ENCODE measurements at places on chromosomes 16 and 17. TPM values are rescaled to one million over a fixed set of nuclear protein-coding genes. Genes with fewer than 3 reads are reported as not detected.
A peak's percentile ranks its signal among the peaks of the same experiment; 100 is the strongest.

DNA sequence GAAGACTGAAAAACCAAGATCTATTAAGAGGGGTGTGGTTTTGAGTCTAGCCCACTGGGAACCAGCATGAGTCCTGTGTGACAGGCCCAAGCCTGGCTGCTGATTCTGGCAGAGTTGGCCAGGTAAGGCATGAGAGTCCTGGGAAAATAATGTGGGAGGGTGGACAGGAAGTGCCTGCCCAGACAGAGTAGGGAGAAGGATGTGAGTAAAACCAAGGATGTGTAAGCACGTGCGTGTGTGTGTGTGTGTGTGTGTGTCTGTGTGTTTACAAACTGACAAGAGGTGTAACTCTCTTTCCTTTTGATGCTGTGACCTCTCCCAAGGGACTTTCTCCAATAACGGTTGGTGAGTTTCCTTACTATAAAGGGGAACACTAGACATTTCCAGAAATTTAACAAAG is 15.6 kb upstream of the TEX2 start:
- H3K27me3 ChIP-seq, result no peaks in the 10 kb centered on the region
- peaks cover 6% of the 10 kb centered on the region for H3K4me1 ChIP-seq
- H3K36me3 ChIP-seq, result no peaks in the 10 kb centered on the region
- H3K4me3 ChIP-seq, result no peak overlapping the region
- no peak for DNase-seq

GRCh38 chr17:77107506-77108433 is 33.0 kb upstream of the SEC14L1 start:
- H3K36me3 ChIP-seq, result peaks cover 1% of the 10 kb centered on the region
- peaks cover 48% of the 10 kb centered on the region for H3K4me1 ChIP-seq
- H3K4me3 ChIP-seq, result peak overlapping the region; percentile 20
- H3K27me3 ChIP-seq, result no peaks in the 10 kb centered on the region
- DNase-seq, result peak; percentile 53
- H3K27ac ChIP-seq, result peak overlapping the region; percentile 52

DNA sequence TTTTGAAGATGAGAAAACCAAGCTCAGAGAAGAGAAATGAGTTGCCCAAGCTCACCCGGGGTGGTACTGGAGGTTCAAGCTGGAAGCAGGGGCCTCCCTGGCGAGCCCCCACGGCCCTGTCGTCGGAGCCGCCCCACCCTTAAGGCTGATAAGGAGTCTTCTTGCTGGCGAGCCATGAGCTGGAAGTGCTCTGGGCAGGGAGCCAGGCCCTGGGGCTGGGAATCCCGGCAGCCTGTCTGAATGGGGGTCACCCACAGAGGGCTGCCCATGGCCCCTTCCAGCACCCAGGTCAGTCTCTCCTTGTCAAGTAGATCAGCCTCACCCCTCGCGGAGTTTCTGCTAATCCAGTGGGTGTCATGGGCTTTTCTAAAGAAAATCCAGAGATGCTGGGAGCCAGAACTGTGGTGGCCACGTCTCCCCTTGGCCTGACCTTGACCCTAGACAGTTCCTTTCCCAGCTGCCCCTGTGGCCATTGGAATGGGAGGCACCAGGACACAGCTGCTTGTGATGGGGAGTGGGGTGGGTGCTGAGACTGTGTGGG is 1.2 kb upstream of the P2RX1 start:
- no peak overlapping the region for H3K4me3 ChIP-seq
- H3K27ac ChIP-seq, result peak overlapping the region; percentile 82
- no peak for DNase-seq
- no peaks in the 10 kb centered on the region for H3K27me3 ChIP-seq
- peaks cover 51% of the 10 kb centered on the region for H3K4me1 ChIP-seq

- DNase-seq, result no peak
- H3K27me3 ChIP-seq, result no peaks in the 10 kb centered on the region
- no peak overlapping the region for H3K4me3 ChIP-seq
These were observed 4.3 kb downstream of the GID4 start for GRCh38 chr17:18043491-18043890.

GRCh38 chr16:68490829-68491575 is 42.7 kb upstream of the SMPD3 start:
- peaks cover 8% of the 10 kb centered on the region for H3K27me3 ChIP-seq
- no peak overlapping the region for H3K4me3 ChIP-seq
- no peak for DNase-seq
- no peak overlapping the region for H3K27ac ChIP-seq

DNA sequence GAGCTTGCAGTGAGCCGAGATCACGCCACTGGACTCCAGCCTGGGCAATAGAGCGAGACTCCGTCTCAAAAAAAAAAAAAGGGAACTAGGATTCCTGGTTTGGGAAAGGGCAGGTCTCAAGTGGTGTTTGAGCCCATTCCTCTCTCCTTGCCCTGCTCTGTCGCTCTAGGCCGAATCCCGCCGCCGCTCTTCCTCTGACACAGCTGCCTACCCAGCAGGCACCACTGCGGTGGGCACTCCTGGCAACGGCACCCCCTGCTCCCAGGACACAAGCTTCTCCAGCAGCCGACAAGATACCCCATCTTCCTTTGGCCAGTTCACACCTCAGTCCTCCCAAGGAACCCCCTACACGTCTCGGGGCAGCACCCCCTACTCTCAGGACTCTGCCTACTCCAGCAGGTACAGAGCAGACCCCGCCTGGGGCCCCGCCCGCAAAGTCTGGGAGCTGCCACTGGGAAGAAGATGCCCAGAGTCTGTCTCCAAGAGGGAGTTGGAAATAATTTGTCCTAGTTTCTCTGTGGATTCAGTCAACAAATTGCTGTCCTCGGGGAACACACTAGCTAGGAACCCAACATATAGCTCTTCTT is 6.5 kb downstream of the SETD1A start:
- no peak overlapping the region for H3K27ac ChIP-seq
- DNase-seq, result no peak
- H3K4me3 ChIP-seq, result no peak overlapping the region

DNA sequence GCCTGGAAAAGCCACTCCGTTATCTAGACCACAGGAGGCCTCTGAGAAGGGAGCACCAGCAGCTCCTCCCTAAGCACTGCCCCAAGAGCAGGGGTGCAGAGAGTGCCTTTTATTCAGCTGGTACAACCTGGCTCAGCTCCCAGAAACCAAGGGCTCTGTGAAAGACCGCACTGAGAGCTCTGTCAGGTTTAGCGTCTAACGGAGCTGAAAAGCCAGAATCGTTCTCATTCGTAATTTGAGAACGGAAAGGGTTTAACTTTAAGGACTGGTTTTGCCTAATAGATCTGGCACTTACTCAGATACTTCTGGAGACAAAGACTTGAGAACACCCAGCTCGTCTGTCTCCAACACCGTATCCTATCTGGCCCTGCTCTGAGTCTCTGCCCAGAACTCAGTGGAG is 13.5 kb downstream of the MPG start:
- H3K4me1 ChIP-seq, result peaks cover 2% of the 10 kb centered on the region
- H3K4me3 ChIP-seq, result no peak overlapping the region
- DNase-seq, result no peak
- H3K27me3 ChIP-seq, result no peaks in the 10 kb centered on the region
- H3K36me3 ChIP-seq, result peaks cover 12% of the 10 kb centered on the region
- H3K27ac ChIP-seq, result no peak overlapping the region

GRCh38 chr16:56986361-56986760 is 3.0 kb upstream of the NLRC5 start:
- DNase-seq, result no peak
- H3K36me3 ChIP-seq, result peaks cover 81% of the 10 kb centered on the region
- peak overlapping the region; percentile 100 for H3K4me3 ChIP-seq
- peak overlapping the region; percentile 99 for H3K27ac ChIP-seq

DNA sequence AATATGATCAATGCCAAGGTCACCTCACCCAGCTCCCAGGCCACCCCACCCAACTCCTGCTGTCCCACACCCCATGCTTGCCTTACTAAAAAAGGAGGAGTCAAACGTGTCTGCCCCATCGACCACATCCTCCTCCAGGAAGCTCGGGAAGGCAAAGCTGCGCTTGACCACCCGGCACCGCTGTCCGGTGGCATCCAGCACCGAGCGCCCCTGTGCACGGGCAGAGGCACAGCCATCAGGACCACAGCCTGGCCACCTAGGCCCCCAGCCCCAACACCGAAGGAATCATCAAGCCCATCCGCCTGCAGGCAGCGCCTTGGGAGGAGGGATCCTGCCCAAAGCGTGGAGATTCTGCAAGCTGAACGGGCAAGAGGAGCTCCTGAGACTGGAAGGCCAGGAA is 10.2 kb downstream of the AANAT start:
- no peak overlapping the region for H3K4me3 ChIP-seq
- H3K27ac ChIP-seq, result no peak overlapping the region
- H3K36me3 ChIP-seq, result peaks cover 40% of the 10 kb centered on the region
- DNase-seq, result no peak
- H3K4me1 ChIP-seq, result peaks cover 20% of the 10 kb centered on the region

DNA sequence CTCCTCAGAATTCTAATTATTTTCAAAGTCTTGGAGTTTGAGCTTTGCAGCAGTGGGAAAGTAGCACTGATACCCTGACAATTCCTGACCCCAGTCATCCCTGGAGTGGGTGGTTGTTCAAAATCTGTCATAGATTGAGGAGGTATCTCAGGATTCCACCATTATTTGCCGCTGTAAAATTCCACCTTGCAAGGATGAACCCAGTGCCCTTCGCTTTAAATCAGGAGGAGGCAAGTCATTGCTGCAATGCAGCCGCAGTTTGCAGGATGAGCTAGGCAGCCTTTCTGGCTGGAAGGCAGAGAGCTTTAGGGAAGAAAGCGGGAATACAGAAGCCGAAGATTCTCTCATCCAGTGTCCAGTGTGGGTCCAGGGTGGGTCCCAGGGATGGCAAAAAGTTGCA is 296.9 kb downstream of the RBFOX1 start:
- H3K27ac ChIP-seq, result no peak overlapping the region
- no peak overlapping the region for H3K4me3 ChIP-seq
- H3K27me3 ChIP-seq, result no peaks in the 10 kb centered on the region

GRCh38 chr17:5580969-5581368 is 3.3 kb downstream of the NLRP1 start:
- H3K36me3 ChIP-seq, result peaks cover 71% of the 10 kb centered on the region
- no peaks in the 10 kb centered on the region for H3K27me3 ChIP-seq
- DNase-seq, result no peak
- no peak overlapping the region for H3K27ac ChIP-seq

DNA sequence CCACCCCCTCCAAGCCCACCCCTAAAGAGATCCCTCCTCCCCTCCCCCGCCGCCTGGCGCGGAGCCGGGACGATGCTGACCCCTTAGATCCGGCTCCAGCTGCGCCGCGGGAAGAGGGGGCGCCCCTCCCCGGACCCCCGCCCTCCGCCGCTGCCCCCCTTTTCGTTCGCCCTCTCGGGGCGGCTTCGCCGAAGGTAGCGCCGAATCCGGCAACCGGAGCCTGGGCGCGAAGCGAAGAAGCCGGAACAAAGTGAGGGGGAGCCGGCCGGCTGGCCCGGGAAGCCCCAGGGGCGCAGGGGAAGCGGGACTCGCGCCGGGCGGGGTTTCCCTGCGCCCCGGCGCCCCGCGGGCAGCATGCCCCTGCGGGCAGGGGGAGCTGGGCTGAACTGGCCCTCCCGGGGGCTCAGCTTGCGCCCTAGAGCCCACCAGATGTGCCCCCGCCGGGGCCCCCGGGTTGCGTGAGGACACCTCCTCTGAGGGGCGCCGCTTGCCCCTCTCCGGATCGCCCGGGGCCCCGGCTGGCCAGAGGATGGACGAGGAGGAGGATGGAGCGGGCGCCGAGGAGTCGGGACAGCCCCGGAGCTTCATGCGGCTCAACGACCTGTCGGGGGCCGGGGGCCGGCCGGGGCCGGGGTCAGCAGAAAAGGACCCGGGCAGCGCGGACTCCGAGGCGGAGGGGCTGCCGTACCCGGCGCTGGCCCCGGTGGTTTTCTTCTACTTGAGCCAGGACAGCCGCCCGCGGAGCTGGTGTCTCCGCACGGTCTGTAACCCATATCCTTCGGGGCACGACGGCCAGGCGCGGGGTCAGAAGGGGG is 623 bp downstream of the CACNA1G start:
- H3K27me3 ChIP-seq, result peaks cover 63% of the 10 kb centered on the region
- H3K36me3 ChIP-seq, result no peaks in the 10 kb centered on the region
- H3K4me1 ChIP-seq, result peaks cover 19% of the 10 kb centered on the region
- no peak overlapping the region for H3K27ac ChIP-seq
- no peak for DNase-seq
- H3K4me3 ChIP-seq, result no peak overlapping the region

GRCh38 chr17:29619251-29619650 is 3.5 kb downstream of the CORO6 start:
- H3K4me3 ChIP-seq, result no peak overlapping the region
- H3K27ac ChIP-seq, result no peak overlapping the region
- DNase-seq, result no peak
- H3K36me3 ChIP-seq, result no peaks in the 10 kb centered on the region

DNA sequence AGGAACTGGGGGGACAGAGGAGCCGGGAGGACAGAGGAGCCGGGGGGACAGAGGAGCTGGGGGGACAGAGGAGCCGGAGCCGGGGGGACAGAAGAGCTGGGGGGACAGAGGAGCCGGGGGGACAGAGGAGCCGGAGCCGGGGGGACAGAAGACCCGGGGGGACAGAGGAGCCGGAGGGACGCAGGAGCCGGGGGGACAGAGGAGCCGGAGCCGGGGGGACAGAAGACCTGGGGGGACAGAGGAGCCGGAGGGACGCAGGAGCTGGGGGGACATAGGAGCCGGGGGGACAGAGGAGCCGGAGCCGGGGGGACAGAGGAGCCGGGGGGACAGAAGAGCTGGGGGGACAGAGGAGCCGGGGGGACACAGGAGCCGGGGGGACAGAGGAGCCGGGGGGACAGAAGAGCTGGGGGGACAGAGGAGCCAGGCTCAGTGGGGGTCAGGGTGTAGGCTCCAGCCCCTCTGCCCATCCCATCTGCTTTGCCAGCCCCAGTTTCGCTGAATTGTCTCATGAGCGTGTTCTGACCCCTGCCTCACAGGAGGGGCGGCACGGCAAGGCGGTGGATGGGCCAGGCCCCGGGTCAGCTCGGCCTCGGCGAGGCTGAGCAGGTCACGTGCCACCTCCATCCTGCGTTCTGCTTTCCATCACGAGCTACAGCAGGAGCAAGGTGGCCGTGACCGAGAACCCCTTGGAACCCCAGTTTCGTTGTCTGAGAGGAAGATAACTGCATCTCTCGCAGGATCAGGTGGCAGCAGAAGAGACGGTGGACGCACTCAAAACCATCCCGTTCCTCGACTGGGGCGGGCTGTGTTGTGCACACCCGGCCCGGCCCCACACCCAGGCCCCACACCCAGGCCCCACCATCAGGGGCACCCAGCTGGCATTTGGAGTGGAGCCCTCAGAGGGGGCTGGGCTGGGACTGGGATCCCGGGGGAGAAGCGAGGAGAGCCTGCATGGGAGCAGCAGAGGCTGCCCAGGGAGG is 26.1 kb upstream of the CBFA2T3 start:
- H3K4me3 ChIP-seq, result no peak overlapping the region
- peaks cover 21% of the 10 kb centered on the region for H3K27me3 ChIP-seq
- H3K4me1 ChIP-seq, result peaks cover 6% of the 10 kb centered on the region
- peaks cover 3% of the 10 kb centered on the region for H3K36me3 ChIP-seq
- no peak for DNase-seq

- no peak overlapping the region for H3K4me3 ChIP-seq
- H3K27me3 ChIP-seq, result peaks cover 8% of the 10 kb centered on the region
- no peaks in the 10 kb centered on the region for H3K36me3 ChIP-seq
- H3K27ac ChIP-seq, result no peak overlapping the region
These were observed 210.0 kb downstream of the C16orf95 start for GRCh38 chr16:87107201-87107600.

- H3K36me3 ChIP-seq, result no peaks in the 10 kb centered on the region
- H3K4me1 ChIP-seq, result peaks cover 9% of the 10 kb centered on the region
- no peak overlapping the region for H3K4me3 ChIP-seq
These were observed 22.7 kb downstream of the WNT9B start for GRCh38 chr17:46873941-46874645.

GRCh38 chr17:49850772-49851386 is 3.0 kb upstream of the TAC4 start:
- H3K36me3 ChIP-seq, result no peaks in the 10 kb centered on the region
- peaks cover 17% of the 10 kb centered on the region for H3K4me1 ChIP-seq
- no peak for DNase-seq
- H3K27ac ChIP-seq, result peak overlapping the region; percentile 87
- H3K4me3 ChIP-seq, result peak overlapping the region; percentile 87

Gene RANBP10
- total RNA-seq, result 25.9 TPM

Gene BORCS6
- 12.7 TPM for total RNA-seq

Gene GAST
- total RNA-seq, result not detected

Gene EVI2B
- total RNA-seq, result 52.6 TPM

Gene PHF23
- 57.9 TPM for total RNA-seq

Gene TNFRSF13B
- total RNA-seq, result not detected
